Iris pigment epithelial cell (primary cell): ENCODE measurements at places on chromosomes 16 and 17.

DNA sequence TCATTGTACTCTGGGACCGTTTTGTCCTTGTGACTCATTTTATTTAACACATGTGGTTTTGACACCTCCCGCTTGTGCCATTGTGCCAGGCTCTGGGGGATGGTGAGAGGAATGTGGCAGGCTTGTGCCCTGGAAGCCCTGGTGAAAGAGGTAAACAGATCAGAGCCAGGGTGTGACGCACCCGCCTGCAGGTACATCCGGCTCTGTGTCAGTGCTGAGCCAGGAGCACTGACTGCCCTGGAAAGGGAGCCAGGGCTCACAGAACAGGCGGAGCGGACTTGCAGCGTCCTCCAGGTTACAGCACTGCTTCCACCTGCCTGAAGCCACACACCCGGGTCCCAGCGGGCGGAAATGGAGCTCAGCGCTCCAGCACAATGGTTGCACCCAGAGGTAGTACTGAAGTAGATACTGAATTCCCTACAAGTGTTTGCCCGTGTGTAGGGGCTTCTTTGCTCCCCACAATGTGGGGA, 30.6 kb downstream of the CDRT15 start:
- no peak for DNase-seq

DNA sequence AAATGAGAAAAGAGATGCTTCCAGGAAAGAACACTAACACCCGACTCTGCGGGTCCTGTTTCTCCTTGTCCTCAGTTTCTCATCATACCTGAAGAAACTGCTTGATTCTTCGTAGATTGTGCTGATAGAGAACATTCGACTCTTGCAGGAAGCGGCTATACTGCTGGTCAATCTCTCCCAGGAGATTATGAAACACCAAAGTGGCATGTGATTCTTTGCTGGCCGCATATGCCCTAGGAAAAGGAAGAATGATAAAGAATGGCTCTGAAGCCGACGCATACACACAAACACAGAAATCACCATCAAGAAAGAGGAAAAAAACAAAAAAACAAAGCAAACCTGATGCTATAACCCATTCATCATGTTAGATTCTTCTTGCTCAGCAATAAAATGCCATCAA, 41.8 kb downstream of the STAT3 start:
- peak; percentile 28 for DNase-seq

- no peak for DNase-seq
Measured at GRCh38 chr16:14491861-14492529, 138.1 kb downstream of the PARN start.

GRCh38 chr17:55632893-55633292, 89.8 kb downstream of the TMEM100 start:
- DNase-seq: no peak

DNA sequence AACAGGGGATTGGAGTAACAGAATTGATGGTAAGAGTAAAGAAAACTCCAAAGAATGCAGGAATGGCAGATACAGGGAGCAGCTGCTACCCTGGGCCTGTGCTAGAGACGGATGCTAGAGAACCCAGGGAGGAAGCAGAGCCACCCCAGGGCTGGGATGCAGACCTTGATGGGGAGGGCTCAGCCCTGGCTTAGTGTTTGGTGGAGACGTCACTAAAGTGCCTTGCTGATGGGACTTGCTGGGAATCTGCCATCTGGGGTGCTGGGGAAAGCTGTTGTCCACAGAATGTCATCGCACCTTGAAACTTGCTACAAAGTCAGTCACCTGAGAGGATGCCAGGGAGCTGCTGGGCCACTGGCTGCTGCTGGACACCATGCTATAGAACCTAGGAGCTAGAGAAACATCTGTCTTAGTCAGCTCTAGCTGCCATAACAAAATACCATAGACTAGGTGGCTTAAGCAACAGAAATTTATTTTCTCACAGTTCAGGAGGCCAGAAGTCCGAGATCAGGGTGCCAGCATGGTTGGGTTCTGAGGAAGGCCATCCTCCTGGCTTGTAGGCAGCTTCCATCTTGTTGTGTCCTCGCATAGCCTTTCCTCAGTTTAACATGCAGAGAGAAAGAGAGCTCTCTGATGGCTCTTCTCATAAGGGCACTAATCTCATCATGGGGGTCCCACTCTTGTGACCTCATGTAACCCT, 15.3 kb downstream of the MT1X start:
- no peak for DNase-seq

DNA sequence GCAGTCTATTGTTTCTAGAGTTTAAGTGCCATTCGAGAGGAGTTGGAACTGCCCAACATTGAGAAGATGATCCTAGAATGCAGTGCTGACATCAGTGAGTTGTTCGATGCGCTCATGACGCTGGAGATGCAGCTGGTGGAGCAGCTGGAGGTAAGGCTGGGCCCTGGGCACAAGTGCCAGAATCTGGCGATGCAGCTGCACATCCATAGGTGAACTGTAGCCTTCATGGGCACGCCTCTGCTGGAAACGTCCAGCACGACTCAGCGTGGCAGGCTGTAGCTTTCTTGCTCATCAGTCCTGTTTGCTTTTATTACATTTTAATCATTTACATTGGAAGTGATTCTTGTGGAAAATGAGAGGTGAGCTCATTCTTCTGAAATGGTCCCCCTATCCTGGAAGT, 31.7 kb downstream of the DRC3 start:
- no peak for DNase-seq

GRCh38 chr17:39703913-39704312, 4.0 kb downstream of the ERBB2 start:
- DNase-seq: no peak

DNA sequence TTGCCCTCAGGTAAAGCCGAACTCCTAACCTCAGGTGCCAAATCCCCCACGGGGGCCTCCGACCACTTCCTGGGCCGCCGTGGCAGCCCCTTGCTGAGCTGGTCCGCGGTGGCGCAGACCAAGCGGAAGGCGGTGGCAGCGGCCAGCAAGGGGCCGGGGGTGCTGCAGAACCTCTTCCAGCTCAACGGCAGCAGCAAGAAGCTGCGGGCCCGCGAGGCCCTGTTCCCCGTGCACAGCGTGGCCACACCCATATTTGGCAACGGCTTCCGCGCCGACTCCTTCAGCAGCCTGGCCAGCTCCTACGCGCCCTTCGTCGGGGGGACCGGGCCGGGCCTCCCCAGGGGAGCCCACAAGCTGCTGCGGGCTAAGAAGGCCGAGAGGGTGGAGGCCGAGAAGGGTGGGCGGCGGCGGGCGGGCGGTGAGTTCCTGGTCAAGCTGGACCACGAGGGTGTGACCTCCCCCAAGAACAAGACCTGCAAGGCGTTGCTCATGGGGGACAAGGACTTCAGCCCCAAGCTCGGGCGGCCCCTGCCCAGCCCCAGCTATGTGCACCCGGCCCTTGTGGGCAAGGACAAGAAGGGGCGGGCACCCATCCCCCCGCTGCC, 51.6 kb downstream of the ACTG1 start:
- no peak for DNase-seq

DNA sequence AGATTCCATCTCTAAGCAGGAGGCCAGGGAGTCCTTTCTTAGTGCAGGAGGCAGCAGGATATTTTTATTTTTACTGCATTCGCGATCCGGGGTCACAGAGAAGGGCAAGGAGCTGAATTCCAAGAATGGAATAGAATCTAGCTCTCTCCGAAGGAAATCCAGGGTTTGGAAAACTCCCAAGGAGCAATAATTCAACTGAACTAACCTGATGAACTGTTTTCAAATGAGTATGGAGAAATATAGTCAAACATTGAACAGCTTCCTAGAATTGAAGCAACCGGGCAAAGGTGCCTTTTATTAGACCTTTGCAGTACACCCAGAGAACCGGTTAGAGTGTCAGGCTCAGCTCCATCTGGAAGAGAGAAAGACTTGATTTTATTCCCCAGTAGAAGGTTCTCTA, 120.7 kb upstream of the MAF start:
- DNase-seq: no peak

DNA sequence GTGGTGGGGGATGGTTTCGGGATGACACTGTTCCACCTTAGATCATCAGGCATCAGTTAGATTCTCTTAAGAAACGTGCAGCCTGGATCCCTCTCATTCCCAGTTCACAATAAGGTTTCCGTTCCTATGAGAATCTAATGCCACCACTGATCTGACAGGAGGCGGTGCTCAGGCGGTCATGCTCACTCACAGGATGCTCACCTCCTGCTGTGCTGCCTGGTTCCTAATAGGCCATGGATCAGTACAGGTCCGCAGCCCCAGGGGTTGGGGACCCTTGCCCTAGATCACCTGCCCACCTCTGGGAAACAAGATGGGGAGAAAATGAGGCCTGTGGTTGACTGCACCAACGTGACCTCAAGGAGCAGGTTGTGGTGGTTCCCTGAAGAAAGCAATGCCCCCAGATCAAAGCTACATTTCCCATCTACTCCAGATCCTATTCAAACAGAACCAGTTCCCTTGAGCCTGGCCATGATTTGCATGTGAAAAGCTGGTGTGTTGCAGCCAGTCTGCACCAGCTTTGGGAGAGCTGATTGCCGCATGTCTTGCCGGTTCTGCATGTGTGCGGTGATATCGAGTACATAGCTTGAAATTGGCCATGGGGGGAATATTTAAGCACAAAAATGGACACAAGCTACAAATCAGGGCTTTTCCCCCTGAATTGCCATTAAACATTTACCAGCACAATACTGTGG, 183.2 kb upstream of the HSBP1 start:
- no peak for DNase-seq

DNA sequence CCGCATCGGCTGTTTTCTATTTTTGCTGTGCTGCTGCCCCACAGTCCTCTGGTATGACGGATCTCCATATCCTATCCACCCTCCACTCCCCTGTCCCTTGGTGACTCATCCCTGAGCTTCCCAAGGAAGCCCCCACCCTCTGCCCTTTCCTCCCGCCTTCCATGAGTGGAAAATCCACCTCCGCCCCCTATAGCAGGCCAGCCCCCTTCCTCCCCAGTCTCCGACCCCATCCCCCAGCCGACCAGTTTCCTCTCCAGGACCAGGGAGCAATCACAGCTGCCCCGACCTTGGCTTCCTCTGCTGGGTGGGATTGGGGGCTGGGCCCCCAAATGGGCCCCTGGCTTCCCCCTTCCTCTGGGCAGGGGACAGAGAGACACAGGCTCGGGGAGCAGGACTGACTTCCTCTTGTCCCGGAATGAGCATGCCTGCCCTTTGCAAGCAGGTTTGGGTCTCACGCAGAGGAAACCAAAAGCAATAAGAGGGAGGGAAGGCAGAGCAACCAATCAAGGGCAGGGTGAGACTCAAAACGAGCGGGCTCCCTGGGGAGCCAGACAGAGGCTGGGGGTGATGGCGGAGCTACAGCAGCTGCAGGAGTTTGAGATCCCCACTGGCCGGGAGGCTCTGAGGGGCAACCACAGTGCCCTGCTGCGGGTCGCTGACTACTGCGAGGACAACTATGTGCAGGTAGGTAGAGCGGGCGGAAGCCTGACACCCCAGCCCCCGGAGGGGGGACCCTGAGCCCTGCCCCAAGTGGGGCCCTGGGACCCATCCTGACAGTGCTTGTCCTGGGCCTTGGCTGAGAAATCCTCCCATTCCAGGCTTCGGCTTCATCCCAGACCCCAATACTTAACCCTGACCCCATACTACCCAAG, at the start of the genes ABI3 and GNGT2:
TSS of gene ABI3 (plus strand) at position 550 of the 872 bp plus-strand sequence. CDS start at position 568, 18 bp downstream.
TSS of gene GNGT2 (minus strand) at position 417 of the 872 bp plus-strand sequence. CDS start 3,152 bp downstream, outside the sequence.
- no peak for DNase-seq

GRCh38 chr16:67339453-67339852, 12.8 kb downstream of the LRRC36 start:
- peak; percentile 35 for DNase-seq

GRCh38 chr17:19943026-19943425, 34.6 kb downstream of the AKAP10 start:
- no peak for DNase-seq

- DNase-seq: no peak
Measured at GRCh38 chr16:51592001-51592501, 441.0 kb upstream of the SALL1 start.

GRCh38 chr17:43393944-43394482, 4.8 kb upstream of the ARL4D start:
- peak; percentile 70 for DNase-seq

GRCh38 chr17:3534881-3535252, 22.7 kb downstream of the TRPV3 start:
- DNase-seq: no peak

- DNase-seq: no peak
Measured at GRCh38 chr17:38460716-38461630, 32.7 kb downstream of the ARHGAP23 start.

DNA sequence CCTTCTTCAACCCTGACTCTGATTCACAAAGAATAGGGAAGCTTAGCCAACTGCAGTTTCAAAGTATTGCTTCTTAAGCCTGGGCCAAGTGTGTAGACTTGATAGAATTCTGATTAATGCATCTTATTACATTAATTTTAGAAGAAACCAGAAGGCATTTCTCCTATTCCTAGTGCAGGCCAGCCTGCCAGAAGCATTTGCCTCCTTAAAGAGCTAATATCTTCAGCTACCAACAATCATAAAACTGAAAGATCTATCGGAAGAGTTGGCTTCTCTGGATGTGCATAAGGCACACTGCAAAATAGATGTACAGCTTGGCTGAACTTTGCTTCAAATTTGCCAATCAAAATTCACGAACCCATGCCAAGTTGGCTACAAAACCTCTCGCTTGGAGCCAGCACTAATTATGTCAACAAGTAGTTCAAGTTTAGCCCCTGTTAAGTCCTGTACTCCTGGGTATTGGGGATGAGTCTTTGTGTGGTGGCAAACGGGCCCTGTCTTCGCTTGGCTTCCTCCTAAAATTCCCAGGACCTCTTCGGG, 717.8 kb downstream of the WWOX start:
- no peak for DNase-seq

GRCh38 chr17:83065660-83066542, 13.5 kb upstream of the METRNL start:
- no peak for DNase-seq

GRCh38 chr17:10716218-10716617, 13.6 kb downstream of the TMEM220 start:
- no peak for DNase-seq

DNA sequence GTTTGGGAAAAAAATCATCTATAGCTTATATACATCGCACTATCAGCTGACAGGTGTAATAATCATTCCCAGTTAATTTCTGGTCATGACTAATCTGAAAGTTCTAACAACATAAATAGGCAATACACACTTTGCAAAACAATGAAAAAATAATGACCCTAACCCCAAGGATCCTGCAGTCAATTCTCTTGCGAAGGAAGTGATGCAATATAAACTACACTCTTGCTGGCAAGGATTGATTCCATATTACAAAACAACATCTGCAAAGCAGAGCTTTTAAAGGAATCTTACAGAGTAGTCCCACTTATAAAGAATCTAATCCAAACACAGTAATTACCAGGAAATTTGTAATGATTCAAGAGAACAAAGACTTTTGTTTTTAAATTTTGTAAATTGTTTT, 73.4 kb downstream of the MYO1D start:
- peak; percentile 5 for DNase-seq

- no peak for DNase-seq
Measured at GRCh38 chr16:11225677-11226549, 30.1 kb downstream of the SOCS1 start.

GRCh38 chr16:88650749-88651275, at the start of gene CYBA:
TSS of gene CYBA (minus strand) at chr16:88651053. CDS start at chr16:88651013, 40 bp downstream.
- DNase-seq: peak; percentile 69

DNA sequence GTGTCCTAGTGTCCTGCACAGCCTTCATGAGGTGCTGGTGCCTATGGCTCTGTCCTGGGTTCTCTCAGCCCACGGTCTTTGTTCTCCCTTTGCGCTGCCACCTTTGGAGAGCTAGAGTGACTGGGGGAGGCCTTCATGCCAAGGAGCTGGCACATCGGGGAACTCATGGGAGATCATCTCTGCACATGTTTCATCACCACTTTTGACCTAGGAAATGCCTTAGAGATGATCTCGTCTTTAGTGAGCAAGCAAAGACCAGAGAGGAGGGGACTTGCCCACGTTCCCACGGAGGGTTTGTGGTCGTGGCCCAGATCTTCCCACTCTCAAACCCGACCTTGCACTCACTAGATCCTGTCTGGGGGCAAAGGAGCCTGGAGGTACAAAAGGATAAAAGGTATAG, 23.5 kb downstream of the TBX4 start:
- DNase-seq: peak; percentile 63

GRCh38 chr17:53629188-53629587, 193.5 kb upstream of the KIF2B start:
- peak; percentile 22 for DNase-seq
